ENCODE measurements at places on chromosomes 6 and 20. TPM values are rescaled to one million over a fixed set of nuclear protein-coding genes. Genes with fewer than 3 reads are reported as not detected.

The MEP1A gene
- total RNA-seq = 197 TPM

The ARMC12 gene
- total RNA-seq = 0.46 TPM

DNA sequence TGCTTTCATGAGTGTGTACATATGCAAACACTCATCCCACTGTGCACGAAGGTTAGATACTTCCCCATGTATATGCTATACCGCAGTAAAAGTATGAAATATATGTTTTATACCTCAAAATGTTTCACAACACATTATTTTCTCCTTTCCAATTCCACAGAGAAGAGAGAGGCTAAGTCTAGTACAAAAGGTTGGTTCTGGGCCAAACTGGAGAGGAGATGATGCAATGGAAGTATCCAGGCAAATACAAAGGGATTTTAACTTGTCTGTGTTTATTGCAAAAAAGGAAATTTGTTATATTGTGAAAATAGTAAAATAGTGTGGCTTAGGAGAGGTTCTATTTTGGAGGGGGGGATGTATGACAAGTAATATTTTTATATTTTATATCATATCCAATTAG, 112.6 kb downstream of the PLCB1 start:
- DNase-seq = no peak

GRCh38 chr6:38349795-38350194, 289.9 kb downstream of the BTBD9 start:
- no peak for DNase-seq

- no peak for DNase-seq
These were observed 11.1 kb upstream of the PM20D2 start for GRCh38 chr6:89134723-89135122.

DNA sequence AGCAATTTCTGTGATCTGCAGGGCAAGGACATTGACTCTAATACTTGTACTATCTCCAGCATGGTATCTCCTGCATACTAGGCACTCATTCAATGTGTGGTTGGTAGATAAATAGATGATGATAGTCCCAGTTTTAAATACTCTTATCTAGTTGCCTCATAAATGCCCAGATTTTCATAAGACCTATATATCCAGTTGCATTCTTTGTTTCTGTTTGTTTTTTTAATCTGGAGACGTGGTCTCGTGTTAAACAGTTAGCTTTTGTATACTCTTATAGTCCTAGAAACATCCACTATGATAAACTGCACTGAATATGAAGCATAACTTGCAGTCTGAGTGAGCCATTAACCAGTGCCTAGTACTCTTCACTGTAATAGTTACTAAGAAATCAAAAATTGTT, 35.5 kb upstream of the SUMO4 start:
- no peak for DNase-seq

- DNase-seq = no peak
These were observed 69.5 kb downstream of the FOXO3 start for GRCh38 chr6:108630050-108630714.
